Stimulated activated CD4-positive, alpha-beta T cell treated with anti-CD3 and anti-CD28 coated beads, TNF-alpha, amount 100 ng/mL, for 1 hour (primary cell): ENCODE measurements at places on chromosomes 6 and 20.

DNA sequence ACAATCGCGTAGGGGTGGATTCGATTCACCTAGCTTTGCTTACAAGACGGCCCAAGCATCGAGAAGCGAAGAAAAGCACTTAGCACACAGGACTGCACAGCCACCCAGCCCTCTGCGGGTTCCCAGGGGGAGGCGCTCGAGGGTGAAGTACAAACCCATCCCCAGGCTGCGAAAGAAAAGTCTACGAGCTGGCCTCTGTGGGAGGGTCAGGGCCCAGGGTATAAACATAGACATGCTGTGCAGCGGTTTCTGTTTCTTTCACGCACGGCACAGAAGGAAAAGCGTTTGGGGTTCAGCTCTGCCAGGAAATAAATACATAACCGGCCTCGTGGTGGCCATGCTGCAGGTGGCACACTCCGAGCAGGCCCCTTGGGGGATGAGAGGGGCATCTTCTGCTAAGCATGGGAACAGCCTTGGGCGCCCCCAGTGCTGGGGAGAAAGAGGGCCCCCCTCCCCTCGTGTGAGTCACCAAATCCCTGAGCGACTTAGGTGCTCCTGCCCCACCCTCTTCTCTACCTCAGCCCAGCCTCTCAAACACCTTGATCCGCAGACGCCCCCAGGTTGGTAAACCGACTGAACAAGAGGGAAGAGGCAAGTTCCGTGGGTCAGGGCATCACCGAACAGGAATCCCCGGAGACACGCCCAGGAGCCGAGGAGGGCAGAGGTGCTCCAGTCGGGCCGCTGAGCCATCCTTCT is 91.6 kb upstream of the RIPOR2 start:
- peak; percentile 61 for DNase-seq

DNA sequence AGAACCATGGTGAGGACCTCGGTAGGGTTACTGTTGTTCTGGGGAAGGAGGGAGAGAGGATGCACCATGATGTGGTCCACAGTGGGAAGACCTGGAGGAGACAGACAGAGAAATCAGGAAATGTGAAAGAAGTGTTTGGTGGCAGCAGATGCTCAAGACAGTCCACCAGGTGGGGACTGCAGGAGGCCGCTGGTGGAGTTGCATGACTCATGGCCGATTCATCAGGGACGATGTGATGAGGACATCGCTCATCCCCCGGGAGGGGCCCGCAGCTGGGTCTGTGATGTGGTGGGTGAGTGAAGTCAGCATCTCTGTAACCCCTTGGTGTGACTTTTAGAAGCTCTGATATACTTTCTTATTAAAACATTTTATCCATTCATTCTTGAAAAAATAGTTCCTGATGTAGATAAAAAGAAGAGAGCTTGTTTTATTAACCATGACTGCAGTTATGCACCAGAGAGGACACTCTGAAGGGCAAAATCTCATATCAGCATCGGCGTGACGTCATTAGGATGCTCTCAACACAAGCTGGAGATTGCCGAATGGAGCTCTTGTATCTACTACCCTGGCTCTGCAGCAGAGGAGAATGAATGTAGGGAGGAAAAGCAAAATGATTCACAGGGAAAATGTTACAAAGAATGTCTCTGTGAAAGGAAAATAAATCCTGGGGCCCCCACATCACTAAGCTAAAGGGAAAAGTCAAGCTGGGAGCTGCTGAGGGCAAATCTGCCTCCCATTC is 71.2 kb downstream of the RAMACL start:
- DNase-seq: no peak

DNA sequence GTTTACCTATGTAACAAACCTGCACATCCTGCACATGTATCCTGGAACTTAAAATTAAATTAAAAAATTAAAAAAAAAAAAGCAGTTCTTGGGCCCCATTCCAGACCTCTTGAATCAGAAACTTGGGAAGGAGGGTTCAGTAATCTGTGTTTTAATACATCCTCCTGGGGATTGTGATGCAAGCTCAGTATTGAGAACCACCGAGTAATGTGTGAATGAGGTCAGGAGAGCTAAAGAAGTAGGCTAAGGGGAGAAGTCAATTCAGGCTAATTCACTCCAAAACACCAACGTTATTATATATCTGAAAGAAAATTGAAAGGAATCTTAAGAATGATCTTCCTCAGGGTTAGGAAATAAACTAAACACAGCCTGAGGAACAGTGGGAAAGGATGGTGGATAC is 120.4 kb downstream of the RNF144B start:
- no peak for DNase-seq

DNA sequence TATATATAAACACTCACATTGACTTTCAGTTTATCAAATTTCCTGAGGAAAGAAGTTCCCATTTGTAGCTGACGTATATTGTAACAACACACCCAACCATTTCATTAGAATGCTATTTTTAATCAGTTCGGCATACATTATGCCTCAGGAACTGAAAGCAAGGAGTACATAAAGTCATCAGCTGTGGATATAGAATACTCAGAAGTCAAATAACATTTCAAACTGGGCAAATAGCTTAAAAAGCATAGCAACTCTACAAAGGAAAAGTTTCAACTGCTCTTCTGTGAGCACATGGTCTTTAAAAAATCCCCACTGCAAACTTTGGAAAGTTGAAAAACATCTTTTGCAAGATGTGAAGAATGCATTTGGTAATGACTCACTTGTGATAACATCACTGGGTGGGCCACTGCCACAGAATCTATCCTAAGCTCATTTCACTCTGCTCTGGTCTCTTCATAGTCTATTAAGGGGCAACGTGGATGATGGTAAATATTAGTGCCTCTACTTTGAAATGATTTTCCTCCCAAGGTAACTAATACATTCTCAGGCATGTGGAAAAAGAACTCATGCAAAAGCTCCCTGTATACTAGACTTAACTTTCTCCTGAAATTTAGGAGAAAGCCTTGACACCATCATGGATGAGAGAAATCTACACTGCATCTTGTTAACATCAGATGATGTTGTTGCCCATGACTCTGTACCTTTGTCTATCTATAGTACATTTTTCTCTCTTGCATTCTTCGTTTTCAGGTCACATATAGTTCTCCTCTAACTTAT is 49.2 kb downstream of the FYN start:
- DNase-seq: no peak

DNA sequence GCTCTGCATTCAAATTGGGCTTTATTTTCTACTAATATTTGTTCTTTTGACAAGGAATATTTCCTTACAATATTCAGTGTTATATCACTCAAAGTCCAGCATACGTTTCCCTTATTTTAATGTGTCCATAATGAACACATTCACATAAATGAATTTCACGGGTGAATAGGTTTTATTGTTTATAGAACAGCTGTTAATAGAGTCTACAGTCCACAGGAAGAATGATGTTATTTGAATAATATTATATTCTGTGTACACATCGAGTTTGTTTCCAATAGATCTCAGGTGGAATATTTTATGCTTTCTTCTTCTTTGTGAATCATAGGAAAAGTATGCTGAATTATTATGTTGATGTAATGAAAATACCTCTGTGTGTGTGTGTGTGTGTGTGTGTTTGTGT is 582.4 kb downstream of the CDH26 start:
- no peak for DNase-seq
